T-helper 17 cell (primary cell): ENCODE measurements at places on chromosomes 5 and 9. TPM values are rescaled to one million over a fixed set of nuclear protein-coding genes. Genes with fewer than 3 reads are reported as not detected.

GRCh38 chr5:159043590-159043989 is 56.1 kb downstream of the EBF1 start:
- no peak for DNase-seq

Gene PLCXD3
- total RNA-seq: not detected

- no peak for DNase-seq
These were observed 115.1 kb upstream of the LPCAT1 start for GRCh38 chr5:1638658-1639400.

DNA sequence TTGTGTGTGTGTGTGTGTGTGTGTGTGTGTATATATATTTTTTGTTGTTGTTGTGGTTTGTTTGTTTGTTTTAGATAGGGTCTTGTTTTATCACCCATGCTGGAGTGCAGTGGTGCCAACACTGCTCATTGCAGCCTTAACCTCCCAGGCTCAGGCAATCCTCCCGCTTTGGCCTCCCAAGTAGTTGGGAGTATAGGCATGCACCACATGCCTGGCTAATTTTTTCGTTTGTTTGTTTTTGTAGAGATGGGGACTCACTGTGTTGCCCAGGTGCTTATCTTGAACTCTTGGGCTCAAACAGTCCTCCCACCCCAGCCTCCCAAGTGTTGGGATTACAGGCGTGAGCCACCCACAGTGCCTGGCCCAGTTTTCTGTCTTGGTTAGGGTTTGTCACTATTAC is 77.3 kb downstream of the GAPVD1 start:
- DNase-seq: no peak
